ENCODE measurements at places on chromosomes 1 and 21.

DNA sequence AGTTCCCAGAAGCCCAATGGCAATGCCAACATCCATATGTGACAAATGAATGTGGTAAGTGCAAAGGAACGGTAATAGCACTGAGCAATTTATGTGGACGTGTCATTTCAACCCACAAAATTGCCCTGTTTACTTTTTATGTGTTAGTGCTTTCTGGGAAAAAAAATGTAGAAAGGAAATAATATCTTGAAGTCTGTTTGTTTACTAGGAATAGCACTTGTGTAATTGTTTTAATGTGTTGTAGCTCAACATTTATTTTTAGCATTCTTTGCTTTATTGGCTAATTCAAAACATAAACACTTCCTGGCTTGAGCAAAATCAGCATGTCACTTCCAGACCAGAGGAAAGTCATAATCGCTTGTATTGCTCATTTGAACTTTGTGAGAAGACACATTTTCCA, 224.8 kb upstream of the KCNK2 start:
- DNase-seq = no peak

- no peak for DNase-seq
These were observed 7.1 kb upstream of the DIRAS3 start for GRCh38 chr1:68057564-68057963.

DNA sequence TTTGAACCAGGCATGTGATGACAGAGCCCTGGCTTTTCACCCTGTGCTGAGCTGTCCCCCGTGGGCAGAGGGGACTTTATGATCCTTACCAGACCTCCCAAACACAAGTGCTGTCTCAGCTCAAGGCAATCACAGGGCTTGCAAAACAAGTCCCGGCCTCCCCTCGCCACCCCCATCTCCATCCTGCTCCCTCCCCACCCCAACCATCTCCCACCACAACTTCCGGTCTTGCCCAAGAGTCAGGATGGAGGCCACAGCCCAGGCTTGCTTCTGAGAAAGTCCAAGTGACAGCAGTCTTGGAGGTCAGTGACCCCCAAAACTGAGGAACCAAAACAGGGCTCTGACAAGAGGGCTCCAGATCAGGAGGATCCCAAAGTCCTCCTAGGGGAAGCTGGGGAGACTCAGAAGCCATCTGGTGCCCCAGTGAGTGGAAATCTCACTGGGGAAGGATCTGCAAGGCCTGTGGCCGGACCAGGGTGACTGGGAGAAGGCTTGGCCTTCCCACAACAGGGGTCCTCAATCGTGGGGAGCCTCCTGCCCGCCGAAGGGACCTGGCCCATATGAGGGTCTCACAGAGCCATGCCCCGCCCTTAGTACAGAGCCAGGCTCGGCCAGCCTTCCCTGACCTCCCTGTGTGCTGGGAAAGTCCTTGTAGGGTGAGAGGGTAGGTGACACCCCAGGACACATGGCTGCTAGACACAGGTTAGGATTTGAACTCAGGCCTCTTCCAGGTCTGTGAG, 4.5 kb upstream of the SDC3 start:
- peak; percentile 35 for DNase-seq

DNA sequence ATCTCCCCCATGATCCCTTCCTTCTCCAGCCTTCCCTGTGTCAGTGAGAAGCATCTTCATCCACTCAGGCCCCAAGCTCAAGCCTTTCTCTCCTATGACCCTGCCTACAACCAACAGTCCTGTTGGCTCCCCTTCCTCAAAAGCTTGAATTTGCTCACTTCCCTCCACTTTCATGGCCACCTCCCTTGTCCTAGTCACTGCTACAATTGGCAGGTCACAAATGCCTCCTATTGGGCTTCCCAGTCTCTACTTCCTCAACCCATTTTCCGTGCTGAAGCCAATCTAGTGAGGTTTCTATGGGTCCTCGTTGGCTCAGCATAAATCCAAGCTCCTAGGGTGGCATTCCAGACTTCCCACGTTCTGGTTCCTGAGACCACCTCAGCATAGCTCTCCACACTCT, 40.2 kb upstream of the SLC6A9 start:
- no peak for DNase-seq

- no peak for DNase-seq
These were observed 2.3 kb downstream of the KCNC4 start for GRCh38 chr1:110212169-110213142.

- DNase-seq = no peak
These were observed 2.2 kb upstream of the FRRS1 start for GRCh38 chr1:99768524-99769245.

DNA sequence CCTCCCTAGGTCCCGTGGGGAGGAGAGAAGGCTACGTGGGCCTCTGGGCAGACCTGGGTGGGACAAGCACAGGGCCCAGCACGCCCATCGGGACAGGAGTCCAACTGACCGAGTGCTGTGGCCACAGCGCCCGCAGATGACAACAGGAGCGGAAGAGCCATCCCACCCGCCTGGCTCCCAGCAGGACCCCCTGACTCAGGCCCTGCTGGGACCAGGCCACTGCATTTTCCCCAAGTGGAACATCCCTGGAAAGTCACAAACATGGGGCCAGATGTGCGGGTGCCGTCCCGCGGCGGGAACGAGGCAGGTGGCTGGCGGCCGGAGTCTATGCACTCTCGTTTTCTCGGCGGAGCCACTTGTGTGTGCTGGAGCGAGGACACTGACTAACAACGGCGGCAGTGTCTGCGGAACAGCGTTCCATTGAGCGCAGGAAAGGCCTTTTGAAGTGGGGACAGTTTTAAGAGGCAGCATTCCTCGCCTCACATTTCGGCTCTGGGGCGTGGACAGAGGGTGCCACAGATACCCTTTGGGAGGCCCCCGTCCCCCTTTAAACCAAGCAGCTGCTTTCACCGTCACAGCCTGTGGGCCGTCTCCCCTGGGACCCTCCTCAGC, 93.7 kb upstream of the ARHGEF16 start:
- no peak for DNase-seq

GRCh38 chr1:171152549-171152948, 32.6 kb upstream of the FMO2 start:
- no peak for DNase-seq

DNA sequence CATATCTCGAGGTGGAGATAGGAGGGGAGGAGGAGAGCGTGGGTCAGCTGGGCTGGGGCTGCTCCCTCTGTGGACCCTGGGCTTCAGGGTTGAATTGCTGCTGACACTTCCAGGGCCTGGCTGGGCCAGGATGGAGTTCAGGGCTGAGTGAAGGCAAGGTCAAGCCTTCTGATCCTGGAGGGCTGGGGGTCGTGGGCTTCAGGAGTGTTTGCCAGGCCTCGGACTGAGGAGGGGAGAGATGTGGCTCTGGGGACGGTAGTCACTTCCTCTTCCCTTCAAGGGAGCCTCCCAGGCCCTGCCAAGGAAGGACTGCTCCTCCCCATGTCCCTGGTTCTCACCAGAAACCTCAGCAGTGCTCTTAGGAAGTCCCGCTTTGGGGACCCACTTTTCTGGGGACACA, 12.1 kb upstream of the FAM131C start:
- no peak for DNase-seq

DNA sequence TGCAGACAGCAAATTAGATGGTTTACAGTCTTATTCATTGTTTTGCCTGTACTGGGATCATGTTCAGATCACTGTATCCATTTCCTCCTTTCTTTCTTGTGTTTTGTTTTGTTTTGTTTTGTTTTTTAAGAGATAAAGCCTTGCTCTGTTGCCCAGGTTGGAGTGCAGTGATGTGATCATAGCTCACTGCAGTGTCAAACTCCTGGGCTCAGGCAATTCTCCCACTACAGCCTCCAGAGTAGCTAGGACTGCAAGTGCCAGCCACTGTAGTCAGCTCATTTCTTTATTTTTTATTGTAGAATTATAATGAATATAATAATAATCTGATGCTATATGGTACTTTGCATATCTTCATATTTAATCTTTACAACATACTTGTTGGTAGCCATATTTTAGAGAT, 403.7 kb upstream of the B3GALT2 start:
- no peak for DNase-seq
